AG04450 (cell line): ENCODE measurements at places on chromosomes 13 and 19.

GRCh38 chr19:2488942-2489731, 13.2 kb downstream of the GADD45B start:
- DNase-seq, result no peak

DNA sequence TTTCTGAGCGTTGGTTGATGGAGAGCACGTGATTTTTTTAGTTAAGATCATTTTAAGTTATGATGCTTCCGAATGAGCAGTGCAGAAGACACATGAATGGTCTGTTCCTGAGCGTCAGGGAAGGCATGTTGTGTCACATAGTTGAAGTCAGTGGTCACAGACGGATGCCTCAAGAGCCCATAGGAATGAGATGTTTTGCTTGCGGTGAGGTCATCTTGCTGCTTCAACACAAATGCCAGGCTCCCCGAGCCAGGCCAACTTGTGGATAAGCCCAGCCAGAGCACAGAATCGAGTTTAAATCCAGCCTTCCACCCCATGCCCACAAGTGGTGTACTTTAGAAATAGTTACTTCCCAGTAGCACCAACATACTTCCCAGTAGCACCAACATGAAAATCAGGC, 5.4 kb downstream of the UPF3A start:
- no peak for DNase-seq

GRCh38 chr19:1272423-1273262, 2.7 kb upstream of the FAM174C start:
- no peak for DNase-seq

- DNase-seq, result no peak
Measured at GRCh38 chr13:44092078-44092970, 212.6 kb downstream of the LACC1 start.

- no peak for DNase-seq
Measured at GRCh38 chr19:10516064-10516385, 1.2 kb downstream of the S1PR5 start.

DNA sequence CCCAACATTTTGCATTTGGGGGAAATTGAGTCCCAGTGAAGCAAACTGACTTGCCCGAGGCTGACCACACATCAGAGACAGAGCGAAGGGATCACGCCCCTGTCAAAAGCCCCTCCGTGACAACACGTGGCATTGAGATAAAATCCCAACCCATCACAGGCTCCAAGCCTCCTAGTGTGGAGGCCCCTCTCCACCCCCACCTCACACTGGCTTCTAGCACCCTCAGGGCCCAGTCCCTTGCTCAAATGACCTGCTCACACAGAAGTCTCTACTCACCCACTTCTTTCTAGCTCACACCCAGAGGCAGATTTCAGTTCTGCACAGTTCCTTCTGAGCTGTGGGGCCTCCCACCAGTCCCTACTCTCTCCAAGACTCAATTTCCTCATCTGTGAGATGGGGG, 10.3 kb downstream of the HPN start:
- DNase-seq, result no peak

DNA sequence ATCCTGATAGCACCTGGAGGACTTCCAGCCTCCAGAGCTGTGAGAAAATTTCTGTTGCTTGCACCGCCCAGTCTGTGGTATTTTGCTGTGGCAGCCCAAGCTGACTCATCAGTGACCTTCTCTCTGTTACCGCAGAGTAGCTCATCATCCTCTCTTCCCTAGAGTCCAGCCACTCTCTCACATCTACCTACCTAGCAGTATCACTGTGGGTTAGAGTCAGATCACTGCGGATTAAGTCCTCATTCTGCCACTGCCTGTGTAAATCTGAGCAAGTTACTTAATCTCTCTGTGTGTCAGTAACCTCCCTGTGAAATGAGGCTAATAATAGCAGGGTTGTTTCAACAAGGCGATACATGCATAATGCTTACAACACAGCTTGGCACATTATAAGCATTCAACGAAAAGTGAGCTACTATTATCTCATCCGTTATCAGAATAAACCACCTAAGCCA, 40.3 kb upstream of the USPL1 start:
- peak; percentile 59 for DNase-seq

DNA sequence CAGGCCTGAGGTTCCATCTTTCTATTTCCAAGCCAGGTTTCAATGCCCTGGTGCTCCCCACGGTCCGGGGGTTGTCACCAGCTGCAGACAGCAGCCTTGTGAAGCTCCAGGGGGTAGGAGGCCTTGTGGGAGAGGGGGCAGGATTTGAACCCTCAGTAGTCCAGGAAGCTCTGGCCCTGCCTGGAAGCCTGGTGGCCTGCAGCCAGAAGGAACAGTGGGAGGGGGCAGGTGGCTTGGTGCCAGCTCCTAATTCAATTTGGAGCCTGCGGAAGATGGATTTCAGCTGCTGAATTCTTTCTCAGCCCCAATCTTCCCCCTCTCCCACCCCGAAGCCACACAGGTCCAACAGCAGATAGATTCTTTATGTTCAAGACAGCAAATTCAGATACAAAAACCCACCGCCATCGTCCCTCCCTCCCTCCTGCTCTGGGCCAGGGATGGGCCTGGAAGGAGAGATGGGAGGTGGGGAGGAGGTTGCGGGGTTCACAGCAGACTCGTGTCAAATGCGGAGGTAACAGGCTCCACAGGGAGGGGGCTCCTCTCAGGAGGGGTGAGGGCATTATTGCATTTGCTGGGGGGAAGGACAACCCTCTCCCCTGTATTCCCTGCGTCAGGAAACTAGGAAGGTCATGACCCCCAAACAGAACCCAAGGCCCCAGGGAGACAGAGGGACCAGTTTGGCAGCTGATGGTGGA, 2.4 kb upstream of the PTGER1 start:
- no peak for DNase-seq

DNA sequence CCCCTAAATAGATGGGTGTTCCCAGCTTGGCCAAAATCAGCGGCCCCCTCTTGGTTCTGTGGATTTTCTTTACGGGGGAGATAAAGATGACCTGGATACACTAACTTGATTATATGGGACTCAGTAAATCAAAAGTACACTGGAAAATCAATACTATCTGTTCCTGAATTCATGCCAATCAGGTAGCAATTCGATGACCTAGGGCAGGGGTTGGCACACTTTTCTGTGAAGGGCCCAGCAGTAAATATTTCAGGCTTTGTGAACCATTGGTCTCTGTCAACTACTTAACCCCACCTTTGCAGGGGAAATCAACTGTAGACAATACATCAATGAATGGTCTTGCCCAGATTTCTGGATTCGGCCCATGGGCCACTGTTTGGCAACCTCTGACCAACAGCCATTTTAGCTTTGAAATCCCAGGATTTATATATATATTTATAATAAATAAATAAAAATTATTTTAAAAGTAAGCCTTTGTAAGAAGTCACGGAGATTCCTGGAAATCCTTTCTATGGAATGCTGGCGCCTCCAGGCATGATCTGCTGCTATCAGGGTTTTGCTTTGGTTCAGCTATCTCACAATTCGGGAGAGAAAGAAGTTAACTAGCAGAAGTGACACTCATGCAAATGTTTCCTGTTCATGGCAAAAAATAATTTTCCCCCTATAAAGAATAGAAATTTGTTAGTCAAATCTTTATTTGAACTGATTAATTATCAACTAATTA, 32.8 kb downstream of the SLC15A1 start:
- DNase-seq, result no peak

DNA sequence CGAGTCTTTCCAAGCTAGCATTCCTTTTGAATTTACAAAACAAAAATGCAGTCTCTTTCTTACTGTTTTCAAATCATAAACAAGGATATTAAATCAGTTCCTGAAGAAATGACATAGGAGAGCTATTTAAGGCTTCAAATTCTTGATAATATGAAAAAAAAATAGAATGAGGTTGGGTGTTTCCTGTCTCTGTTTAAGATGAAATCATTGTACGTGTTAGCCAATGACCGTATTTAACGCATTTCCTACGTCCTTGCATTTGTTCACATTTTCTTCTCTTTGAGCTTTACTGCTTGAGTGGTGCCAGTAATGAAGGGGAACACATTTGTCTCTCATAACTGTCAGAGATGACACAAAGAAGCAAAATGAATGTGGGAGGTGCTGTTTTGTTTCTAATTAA, 821.3 kb downstream of the DIAPH3 start:
- DNase-seq, result no peak

GRCh38 chr13:27359199-27359821, 65.1 kb upstream of the GTF3A start:
- DNase-seq, result peak; percentile 54

DNA sequence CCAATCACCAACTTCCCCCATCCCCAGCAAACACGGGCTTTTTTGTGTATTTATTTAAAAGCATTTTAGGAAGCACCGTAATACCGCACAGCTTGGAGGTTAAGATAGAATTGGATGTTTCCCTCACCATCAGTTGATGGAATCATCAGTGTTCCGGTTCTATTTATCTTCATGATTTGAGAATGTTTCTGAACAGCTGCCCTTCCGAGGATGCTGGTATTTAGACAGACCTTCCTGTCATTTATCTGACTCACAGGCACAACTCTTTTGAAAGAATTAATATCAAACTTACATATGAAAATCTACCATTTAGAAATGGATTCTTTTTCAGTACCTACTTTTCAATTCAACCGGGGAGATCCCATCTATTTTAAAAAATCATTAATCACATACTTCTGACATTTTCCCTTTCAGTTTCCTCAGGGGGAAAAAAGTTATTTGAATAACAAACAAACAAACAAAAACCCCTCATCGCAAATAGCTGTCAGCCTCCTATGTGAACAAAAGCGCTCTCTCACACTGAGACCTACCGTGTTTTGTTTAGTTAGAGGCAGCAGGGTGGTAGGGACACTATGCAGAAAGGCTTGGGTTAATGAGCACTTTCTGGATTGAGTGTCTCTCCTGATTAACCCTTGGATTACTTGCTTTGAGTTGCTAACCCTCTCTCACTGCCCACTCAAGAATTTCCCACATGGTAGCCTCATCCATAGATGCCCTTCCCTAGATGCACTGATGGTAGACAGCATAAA, 189.3 kb downstream of the TM9SF2 start:
- DNase-seq, result no peak

DNA sequence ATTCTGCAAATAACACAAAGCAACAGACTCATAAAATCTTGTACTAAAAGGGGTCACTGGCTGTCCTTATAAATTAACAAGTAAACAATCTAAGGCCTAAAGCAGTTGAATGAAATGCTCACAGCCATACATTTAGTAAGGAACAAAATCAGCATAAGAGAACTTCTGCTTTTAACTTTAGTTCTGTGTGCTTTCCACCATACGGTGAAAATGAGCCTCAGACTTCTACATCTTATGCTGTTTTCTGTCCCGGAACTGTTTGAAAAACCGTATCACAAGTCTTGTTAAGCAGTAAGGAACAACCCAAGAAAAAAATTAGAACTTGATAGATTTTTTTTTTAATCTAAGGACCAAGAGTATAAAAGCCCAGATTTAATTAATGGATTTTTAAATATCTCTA, 549.1 kb upstream of the MIR17HG start:
- DNase-seq, result no peak

DNA sequence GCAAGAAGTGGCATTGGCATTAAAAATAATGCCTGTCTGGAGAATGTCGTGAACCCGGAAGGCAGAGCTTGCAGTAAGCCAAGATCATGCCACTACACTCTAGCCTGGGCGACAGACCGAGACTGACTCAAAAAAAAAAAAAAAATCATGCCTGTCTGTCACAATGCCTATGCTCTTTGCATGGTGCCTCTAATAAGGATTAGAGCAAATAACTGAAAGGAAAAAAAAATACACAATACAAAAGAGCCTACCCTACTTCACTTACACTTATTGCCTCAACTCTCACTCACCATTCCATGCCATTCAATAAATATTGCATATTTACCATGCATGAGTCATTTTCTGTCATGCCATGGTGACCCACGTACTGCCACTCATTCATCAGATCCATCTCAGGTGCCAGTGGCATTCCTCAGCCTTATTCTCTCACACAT, 49.1 kb downstream of the TBC1D4 start:
- DNase-seq, result no peak

DNA sequence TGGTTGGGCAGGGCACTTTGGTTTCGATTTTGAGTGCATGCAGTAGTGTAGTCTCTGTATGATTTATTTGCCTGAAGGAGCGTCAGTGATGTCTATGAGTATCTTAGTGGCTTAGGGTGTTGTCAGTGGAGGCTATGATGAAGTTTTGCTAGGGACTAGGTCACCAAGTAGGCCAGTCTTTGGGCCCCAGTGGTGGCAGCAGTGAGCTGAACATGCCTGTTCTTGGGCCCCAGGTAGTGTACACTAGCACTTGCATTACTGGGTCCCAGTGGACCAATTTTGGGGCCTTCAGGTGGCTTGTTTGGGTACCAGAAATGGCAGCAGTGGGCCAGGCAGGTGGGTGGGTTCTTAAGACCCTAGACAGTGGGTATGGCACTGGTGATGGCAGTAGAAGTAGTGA, 598.7 kb upstream of the SPRY2 start:
- no peak for DNase-seq

- DNase-seq, result no peak
Measured at GRCh38 chr19:28619816-28620429, 593.0 kb downstream of the UQCRFS1 start.

- DNase-seq, result no peak
Measured at GRCh38 chr13:39417643-39418042, 185.3 kb downstream of the LHFPL6 start.

- DNase-seq, result no peak
Measured at GRCh38 chr13:95474992-95475391, 77.5 kb upstream of the CLDN10 start.

DNA sequence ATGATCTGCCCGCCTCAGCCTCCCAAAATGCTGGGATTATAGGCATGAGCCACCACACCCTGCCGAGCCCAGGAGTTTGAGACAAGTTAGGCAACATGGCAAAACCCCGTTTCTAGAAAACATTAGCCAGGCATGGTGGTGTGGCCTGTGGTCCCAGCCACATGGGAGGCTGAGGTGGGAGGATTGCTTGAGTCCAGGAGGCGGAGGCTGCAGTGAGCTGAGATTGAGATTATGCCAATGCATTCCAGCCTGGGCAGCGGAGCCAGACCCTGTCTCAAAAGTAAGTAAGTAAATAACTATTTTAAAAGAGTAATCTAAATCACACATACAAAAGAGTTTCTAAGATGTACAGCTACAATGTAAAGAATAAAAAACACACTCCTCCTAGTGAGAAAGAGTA, 41.9 kb downstream of the SKA3 start:
- no peak for DNase-seq

DNA sequence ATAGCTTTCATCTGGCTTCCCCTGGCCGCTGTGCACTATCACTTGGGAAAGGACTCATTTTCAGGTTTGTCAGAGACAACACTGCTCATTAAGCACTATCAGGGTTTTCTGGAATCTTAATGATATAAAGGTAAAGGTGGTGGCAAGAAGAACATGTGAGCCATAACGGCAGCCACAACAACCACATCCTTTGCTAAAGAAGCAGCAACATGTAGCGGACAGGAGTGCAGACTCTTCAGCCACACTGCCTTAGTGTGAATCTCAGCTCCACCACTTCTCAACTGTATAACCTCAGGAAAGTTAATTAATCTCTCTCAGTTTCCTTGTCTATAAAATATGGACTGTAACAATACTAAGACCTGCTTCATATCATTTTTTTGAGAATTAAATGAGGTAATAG, 24.1 kb upstream of the MIR17HG start:
- DNase-seq, result no peak

GRCh38 chr19:16445238-16446107, 26.3 kb downstream of the EPS15L1 start:
- DNase-seq, result no peak

GRCh38 chr13:79459906-79460305, 21.0 kb upstream of the NDFIP2 start:
- DNase-seq, result no peak

- DNase-seq, result no peak
Measured at GRCh38 chr19:10624585-10624984, 768 bp upstream of the SLC44A2 start.
